Stimulated activated naive CD4-positive, alpha-beta T cell (primary cell): ENCODE measurements at places on chromosomes 4 and X.

DNA sequence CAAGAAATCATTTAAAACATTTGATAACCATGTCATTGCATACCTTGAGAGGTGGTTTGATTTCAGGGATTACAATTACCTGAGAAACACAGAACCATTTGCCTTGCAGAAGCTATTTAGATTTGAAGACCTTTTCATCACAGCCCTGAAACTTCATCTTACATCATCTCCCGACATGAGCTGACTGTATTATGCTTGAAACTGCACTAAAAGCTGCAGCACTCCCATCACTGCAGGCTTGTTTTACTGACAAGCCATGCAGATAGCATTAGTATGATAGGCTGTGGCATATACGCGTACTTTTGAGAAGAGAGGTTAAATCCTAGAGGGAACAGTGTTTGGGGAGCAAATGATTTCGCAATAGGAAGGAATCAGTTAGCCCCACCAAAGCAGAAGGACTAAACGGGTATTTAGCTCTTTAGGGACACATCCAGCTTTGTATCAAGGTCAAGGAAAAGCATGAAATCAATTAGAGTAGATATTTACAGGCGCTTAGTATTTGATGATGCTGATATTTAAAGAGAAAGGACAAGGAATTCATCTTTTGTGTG lies 133.2 kb upstream of the DIAPH2 start:
- DNase-seq = no peak

- no peak for DNase-seq
Observed at GRCh38 chr4:112560084-112560483, 44.1 kb upstream of the NEUROG2 start.

- DNase-seq = no peak
Observed at GRCh38 chr4:90951037-90951436, 823.8 kb downstream of the CCSER1 start.

- DNase-seq = no peak
Observed at GRCh38 chr4:21012851-21013331, 312.6 kb downstream of the PACRGL start.

- DNase-seq = no peak
Observed at GRCh38 chr4:162422312-162422711, 258.5 kb upstream of the FSTL5 start.

DNA sequence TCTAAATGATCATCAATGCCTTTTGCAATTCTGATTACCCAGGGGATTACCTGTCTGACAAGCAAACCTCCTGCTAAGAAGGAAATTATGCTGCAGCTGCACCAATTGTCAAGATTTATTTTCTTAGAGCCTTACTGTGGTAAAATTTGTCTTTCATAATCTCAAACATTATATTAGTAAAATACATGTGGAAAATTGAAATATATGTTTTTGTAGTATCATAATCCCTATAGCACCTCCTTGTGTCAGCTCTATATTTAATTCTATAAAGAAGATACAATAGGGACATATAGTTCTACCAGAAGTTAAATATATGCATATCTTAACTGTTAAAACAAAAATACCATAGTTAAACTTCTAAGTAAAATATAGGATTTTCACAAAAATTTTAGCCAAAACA lies 655.6 kb upstream of the PCDH10 start:
- DNase-seq = no peak

GRCh38 chr4:139779691-139780090 lies 114.1 kb downstream of the MGST2 start:
- DNase-seq = no peak

DNA sequence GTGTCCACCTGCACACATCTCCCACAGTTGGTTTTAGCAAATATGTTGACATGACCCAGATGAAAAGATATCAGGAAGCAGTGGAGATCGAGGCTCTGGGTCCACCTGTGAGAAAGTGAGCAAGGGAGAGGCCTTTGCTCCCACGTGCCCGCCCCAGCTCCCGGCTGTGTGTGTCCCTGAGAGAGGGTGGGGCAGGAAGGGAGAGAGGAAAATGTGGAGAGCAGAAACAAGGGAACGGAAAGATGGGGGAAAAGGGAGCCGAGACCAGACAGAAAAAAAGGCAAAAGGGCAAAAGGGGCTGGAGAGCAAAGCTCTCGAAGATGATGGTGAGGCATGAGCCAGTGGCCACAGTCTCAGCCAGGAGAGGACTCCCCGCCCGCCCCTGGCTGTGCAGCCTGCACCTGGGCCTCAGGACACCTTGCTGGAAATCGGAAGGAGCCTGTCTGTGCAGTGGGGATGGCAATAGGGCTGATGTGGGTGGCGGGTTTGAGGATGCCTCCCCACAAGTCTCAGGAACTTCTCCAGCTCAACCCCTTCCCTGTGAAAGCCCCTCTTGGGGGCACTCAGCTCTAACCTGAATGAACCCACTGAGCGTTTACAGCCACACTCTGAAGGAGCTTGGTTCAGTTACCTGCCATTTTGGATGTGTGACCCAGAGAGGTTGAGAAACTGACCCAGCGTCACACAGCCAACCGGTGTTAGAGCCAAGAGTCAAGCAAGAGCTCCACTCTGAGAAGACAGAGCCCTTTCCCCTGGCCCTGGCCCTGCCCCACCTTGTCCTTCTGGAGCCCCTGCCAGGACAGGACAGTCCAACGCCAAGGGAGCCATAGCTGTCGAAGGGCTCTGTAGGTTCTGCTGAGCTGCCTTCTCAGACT lies 20.3 kb upstream of the MSX1 start:
- no peak for DNase-seq

DNA sequence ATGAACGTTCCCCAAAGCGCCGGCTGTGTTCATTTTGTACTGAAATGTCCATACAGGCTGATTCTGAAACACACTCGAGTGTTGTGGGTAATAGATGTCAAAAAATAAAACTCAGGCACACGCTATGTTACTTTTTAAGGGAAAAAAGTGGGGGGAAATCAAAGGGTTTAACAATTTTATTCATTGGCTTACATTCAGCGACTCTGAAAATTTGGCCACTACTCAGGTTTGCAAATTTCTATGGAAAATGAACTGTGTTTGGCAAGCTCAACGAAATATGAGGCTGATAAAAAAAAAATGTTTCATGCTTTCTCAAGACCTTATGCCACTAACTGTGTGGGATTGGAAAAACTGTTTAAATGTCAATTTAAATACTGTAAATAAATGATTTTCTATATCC lies 18.5 kb downstream of the AMELX start:
- DNase-seq = no peak
